ENCODE measurements at places on chromosomes 1 and 21.

GRCh38 chr21:25385911-25386474 lies 221.3 kb downstream of the MRPL39 start:
- DNase-seq = peak; percentile 38

- DNase-seq = no peak
Observed at GRCh38 chr1:12282142-12282541, 52.3 kb downstream of the VPS13D start.

DNA sequence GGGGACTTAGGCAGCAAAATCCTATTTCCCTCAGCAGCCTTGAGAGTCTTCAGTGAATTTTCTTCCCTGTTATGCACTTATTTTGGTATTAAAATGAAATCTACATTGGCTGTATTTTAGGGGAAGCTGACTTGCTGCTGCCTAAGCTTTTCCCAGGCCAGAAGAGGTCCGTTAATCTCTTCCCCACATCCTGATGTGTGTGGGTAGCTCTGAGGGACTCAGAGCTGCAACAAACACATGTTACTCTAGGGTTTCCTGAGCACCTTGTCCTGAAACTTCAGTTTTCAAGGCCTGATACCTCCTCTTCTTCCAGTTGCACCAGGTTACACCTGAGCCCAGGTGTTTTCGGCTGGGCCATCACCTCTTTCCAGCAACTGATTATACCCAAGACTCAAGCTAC lies 51.5 kb downstream of the SYT6 start:
- no peak for DNase-seq

DNA sequence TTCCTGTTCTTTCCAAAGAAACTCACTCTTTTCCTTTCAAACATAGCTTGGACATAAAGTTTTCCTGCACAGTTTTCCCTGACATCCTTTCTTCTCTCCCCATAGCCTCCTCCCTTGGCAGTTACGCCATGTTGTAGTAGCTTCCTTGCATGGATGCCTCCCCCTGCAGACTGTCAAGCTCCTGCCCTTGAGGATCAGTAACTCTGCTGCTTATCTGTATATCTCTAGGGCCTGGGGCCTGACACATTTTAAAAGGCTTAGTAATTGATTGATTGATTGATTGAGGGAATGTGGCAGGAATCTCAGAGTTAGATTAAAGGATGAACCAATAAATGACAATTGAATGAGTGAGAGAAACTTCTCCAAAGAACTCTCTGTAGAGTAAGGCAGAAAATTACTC lies 143.7 kb downstream of the NEK7 start:
- DNase-seq = no peak

GRCh38 chr1:54323324-54323739 lies 82.9 kb downstream of the SSBP3 start:
- DNase-seq = no peak

- DNase-seq = no peak
Observed at GRCh38 chr1:201180141-201180540, 10.5 kb upstream of the IGFN1 start.

GRCh38 chr1:94901841-94902240 lies 25.1 kb downstream of the CNN3 start:
- no peak for DNase-seq

DNA sequence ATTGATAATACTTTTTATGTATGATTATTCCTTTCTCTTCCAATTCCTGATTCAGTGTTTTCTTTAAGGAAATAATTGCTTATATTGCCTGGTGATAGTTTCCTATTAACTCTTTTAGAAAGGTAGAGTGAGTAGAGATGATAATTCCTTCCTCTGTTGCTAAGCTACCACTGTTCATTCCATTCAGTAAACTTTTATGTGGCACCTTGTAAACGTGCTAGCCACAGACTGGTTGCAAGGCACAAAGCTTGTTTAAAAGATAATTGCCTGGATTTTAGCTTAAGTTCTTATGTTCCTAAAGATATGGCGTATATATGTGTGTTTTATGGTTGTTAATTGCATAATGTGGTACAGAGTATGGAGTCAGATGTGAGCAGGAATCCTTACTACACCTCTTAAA lies 3.2 kb downstream of the ZFYVE9 start:
- DNase-seq = no peak

GRCh38 chr21:24197923-24198322 lies 1409.4 kb downstream of the MRPL39 start:
- DNase-seq = no peak

GRCh38 chr21:36203603-36203889 lies 46.9 kb downstream of the DOP1B start:
- no peak for DNase-seq

DNA sequence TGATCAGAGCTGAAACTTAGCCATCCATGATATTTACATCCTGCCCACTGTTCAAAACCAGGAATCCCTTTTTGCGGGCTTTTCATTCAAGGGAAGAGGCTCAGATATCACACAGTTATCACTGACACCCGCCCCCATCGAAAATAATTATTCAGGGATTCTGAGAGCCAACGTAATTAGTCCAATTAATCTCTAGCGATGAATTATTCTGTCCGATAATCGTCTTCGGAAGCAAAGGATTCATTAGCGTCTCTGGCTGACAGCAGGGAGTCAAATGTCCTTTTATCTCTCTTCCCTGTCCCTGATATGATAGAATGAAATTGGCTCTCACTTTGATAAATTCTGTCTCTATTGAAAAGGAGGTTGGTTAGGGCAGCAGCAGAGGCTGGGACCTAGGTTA lies 140.4 kb upstream of the IPO9 start:
- no peak for DNase-seq

DNA sequence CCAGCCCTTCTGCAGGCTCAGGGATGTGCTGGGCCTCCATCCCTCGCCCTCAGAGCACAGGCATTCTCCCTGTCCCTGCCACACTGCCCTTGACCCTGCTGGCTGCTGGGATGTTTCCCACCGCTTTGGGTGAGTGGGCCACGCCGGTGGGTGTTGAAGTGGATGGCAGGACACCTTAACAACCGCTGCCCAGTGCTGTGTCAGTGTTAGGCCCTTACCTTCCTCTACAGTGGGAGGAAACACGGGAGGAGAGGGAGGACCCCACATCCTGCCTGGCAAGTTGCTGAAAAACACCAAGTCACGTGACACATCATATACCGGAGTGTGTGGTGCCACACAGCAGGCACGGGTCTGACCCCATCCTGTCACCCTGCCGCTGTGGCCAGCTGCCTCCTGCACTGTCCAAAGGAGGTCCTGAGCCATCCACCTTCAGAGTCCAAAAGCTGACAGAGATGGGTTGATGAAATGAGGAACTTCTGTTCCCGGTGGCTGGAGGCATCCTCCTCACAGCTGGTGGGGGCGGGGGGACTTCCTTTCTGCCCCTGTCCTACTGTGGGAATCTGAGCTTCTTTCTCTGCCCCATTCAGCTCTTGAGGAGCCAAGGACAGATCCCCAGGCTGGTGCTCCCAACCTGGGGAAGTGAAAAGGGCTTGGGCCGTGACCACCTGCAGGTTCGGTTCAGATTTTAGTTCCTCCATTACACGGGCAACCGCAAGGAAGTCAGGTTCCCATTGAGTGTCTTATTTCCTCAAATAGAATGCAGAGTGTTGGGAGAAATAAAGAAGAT lies 3.2 kb upstream of the THEMIS2 start:
- DNase-seq = peak; percentile 78

All from AML-193 (cell line).